ENCODE measurements at places on chromosomes 5 and 9.
A peak's percentile ranks its signal among the peaks of the same experiment; 100 is the strongest.

DNA sequence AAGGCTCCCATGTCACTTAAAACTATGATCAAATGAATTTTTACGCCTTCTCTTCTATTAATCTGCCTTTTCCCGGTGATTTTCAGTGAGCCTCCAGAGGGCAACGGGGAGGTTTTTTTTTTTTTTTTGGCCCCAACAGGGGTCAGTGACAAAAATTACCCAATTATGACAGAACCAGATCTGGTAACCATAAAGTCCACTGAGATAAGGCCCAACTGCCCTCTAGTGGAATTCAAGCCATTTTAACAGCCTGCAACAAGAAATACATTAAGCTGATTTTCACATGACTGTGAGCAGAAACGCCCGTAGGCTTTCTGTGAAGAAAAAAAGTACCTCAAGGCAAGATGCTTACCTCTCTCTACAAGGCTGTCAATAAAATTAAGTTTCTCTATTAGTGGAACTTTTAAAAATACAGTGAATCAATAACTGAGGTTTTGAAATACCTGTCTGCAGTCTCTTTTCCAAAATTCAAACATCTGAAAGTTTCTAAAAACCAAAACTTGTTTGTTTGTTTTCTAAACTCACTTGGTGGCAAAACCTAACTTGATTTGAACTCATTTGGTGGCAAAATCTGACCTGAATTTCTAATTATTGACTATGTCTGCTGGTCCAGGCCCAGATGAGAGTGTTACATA, 49.7 kb upstream of the FST start:
- peak; percentile 76 for DNase-seq

GRCh38 chr5:132566657-132567056, 9.9 kb downstream of the RAD50 start:
- no peak for DNase-seq

DNA sequence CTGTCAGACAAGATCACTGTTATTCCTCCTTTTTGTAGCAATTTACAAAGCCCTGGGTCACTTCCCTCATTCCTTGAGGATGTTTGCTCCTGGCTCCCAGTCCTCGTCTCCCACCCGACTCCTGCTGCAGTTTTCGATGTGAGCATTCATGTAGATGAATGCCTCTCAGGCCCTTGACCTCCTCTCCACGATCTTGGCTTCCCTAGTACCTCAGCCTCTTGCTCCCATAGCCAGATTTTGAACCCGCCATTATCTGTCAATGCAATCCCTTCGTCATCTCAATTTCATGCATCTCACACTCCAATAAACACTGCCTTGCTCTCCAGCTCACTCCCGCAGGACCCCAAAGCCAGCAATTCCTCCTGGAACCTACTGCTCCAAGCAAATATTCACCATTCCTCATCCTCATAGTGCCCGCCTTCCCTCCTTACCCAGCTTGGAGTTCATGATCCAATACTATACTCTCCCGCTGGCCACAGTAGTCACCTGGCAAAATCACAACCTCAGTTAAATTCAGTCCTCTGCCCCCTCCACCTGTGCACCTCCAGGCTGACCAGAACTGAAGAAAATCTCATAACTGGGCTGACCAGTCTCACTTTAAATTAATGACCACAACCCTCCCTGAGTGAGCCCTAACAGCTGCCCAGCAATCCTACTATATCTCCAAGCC, 35.1 kb upstream of the JADE2 start:
- no peak for DNase-seq

DNA sequence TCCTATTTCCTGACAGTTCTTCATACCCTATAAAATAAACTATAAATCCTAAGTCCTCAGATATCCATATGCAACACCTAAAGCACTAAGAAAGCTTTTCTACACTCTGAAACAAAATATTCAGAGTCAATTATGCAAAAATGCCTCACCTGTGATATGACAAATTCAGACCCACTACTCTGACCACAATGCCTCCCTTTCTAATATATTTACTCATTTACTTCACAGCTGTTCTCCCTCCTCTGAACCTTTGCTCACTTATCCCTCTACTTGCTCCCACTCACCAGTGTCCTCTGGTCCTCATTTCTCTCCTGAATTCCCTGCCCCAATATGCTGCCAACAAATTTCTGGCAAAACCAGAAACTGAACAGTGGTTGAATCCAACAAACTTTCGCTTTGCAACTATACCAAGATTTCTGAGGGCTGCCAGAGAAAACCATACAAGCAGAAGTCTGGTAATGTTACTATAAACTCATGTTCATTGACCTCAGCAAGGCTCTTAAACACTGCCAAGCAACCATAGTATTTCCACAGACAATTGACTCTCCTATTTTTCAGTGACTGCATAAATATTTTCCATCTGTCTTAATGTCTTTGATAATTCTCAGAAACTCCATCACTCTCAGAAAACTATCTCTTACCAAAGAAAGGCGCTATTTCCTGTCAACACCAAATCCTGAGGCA, 7.1 kb downstream of the CCNH start:
- peak; percentile 64 for DNase-seq

DNA sequence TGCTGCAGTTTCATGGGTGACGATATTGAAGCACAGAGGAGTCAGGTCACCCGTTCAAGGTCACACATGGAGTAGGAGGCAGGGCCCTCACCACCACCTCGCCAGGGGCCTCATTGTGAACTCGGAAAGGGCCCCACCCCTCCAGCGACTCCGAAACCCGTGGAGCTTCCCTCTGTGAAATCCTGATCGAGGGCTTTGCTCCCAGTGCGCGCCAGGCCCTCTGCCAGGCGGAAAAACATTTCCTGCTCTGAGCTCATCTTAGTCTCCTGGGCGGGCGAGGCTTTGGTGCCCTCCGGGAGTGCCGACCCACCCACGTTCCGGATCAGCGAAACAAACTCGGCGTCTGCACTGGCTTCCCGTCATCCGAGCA, 75.0 kb upstream of the FCN1 start:
- DNase-seq, result peak; percentile 31

DNA sequence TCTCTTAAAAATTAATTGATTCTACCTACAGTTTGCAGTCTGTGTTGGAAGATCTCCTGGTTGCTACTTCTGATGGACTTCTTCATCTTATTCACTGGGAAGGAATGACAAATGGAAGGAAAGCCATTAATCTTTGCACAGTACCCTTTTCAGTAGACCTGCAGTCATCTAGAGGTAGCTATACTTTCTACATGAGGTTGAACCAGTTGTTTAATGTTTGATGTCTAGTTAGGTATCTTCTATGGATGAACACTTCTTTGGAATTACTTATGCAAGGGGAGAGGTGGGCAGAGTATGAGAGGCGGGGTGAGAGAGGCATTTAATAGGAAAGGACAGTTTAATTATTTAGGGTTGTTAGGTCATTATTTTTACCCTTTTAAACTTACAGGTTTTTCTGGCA, 91.2 kb downstream of the RIC1 start:
- DNase-seq, result no peak

All from fibroblast of gingiva (primary cell).